ENCODE measurements at places on chromosomes 7 and 10.
A peak's percentile ranks its signal among the peaks of the same experiment; 100 is the strongest.

- DNase-seq, result no peak
Observed at GRCh38 chr10:132837905-132838304, 52.0 kb upstream of the NKX6-2 start.

- no peak for DNase-seq
Observed at GRCh38 chr10:36730316-36730715, 395.1 kb upstream of the ANKRD30A start.

DNA sequence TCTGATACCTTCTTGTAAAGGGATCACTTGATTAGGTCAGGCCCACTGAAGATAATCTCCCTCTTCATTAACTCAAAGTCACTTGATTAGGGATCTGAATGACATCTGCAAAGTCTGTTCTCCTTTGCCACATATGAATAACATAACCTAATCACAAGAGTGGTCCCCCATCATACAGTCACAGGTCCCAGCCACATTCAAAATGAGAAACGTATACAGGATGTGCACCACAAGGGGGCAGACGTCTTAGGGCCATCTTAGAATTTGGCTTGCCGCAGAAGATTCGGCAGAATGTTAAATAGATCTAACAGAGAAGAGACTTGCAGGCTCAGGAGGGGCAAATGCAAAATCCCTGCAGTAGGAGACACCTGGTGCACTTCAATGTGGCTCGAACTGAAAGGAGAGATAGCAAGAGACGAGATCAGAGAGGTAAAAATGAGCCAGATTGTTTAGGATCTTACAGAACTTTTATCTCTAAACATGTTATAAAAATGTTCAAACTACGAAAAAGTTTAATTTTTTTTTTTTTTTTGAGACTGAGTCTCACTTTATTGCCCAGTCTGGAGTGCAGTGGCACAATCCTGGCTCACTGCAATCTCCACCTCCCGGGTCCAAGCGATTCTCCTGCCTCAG lies 10.4 kb upstream of the SMC3 start:
- no peak for DNase-seq

DNA sequence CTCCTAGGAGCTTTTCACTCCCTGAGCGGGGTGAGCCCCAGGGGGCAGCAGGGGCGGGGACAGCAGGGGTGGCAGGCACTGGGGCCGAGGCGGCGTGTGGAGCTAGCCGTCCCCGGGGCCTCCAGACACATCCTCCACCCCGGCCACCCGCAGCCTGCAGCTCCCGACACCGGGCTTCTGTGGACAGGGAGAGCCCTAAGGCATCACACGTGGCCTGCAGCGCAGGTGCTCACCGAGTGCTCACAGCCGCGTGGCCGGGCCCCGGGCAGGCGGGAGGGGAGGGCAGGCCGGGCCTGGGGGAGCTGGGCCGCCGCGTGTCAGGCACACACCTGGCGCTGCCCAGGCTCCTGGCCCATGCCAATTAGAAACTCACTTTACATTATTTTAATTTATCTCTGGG lies 51.4 kb downstream of the MICALL2 start:
- DNase-seq, result no peak

- no peak for DNase-seq
Observed at GRCh38 chr10:24982319-24983112, 30.1 kb upstream of the PRTFDC1 start.

DNA sequence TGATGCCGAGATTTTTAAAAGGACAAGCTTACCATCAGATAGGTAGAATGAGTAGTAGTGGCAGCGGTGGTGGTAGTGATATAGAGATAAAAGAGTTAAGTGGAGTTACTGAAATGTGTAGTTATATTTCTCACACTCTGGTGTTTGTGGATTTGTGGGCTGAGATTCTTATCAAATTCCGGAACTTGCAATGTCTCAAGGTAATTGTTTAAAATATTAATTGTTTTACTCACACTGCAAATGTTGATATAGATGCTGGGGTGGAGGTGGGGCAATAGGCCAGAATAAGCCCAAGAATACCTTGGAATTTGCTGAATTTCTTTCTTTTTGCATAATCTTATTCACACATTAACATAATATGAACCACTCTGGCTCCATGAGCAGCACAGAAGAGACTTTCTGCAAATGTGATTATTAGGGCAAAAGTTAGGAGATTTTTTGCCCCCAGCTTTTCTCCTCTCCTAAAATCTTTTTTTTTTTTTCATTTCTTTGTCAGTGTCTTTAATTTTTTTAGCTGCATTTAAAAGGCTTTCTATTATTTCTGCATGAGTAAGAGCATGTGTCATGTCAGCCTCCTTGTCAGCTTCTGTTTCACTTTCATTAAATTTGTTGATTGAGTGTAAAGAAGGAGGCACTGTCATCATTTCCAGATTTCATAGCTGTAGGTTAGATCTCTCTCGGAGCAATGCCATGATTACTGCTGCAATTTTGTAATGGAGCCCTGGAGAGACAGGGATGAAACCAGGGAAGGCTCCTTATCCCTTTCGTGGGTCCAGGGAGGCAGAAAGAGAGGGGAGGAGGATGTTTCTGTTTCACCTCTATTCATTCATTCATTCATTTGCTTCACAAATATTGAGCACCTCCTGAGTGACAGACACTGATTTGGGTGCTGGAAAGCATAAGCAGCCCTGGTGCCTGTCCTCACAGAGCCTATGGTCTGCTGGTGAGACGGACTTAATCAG lies 13.1 kb upstream of the SGMS1 start:
- DNase-seq, result no peak

GRCh38 chr7:844043-844442 lies 11.8 kb downstream of the SUN1 start:
- DNase-seq, result no peak

- DNase-seq, result peak; percentile 84
Observed at GRCh38 chr7:1919539-1920265, 249.6 kb downstream of the ELFN1 start.

DNA sequence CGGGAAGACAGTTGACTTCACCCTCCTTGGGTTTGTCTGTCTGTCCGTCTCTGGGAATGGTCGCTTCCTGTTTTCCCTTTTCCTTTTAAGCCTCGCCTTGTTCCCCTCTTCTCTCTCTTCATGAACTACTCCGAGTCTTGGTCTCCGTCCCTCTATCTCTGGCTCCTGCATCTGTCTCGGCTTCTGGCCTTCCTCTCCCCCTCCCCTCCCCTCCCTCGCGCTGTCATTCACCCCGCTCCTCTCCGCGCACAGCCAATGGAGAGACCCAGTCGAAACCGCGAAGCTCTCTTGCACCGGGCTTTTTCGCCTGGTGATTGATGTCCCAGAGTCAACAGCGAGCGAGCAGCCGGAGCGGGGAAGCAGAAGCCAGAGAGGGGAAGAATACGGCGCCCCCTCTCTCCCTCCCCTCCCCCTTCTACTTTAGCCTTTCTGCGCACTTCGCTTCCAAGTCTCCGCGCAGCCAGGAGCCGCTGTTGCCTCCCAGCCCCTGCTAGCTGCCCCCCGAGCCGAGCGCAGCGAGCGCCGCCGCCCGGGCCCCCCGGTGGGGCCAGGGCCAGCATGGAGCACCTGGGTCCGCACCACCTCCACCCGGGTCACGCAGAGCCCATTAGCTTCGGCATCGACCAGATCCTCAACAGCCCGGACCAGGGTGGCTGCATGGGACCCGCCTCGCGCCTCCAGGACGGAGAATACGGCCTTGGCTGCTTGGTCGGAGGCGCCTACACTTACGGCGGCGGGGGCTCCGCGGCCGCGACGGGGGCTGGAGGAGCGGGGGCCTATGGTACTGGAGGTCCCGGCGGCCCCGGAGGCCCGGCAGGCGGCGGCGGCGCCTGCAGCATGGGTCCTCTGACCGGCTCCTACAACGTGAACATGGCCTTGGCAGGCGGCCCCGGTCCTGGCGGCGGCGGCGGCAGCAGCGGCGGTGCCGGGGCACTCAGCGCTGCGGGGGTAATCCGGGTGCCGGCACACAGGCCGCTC lies at the start of gene TLX1:
TLX1 (plus strand) TSS at position 317 of the 978 bp plus-strand sequence; CDS start at position 559, 242 bp downstream.
- DNase-seq, result no peak

DNA sequence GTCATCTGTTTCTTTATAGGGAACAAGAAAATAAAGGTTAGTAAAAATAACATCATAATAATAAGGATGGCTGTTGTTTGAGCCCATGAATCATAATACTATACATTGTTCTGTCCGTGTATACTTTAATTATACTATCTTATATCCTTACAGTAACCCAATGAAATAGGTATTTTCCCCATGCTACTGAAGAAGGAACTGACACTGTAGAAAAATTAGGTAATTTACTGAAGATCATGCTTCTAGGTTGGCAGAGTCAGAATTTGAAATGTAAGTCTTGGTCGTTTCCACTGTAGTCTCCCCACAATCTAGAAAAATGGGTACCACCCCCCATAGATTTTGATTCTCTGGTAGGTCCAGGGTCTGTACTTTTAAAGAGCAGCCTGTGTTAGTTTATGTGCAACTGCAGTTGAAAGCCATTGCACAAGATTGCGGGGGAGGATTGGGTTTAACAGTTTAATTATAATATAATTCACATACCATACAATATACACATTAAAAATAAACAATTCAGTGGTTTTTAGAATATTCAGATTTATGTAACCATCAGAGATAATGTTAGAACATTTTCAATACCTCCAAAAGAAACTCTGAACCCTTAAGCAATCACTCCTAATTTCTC lies 47.7 kb downstream of the SHOC2 start:
- no peak for DNase-seq

GRCh38 chr7:99218406-99219184 lies 10.7 kb upstream of the KPNA7 start:
- DNase-seq, result no peak

DNA sequence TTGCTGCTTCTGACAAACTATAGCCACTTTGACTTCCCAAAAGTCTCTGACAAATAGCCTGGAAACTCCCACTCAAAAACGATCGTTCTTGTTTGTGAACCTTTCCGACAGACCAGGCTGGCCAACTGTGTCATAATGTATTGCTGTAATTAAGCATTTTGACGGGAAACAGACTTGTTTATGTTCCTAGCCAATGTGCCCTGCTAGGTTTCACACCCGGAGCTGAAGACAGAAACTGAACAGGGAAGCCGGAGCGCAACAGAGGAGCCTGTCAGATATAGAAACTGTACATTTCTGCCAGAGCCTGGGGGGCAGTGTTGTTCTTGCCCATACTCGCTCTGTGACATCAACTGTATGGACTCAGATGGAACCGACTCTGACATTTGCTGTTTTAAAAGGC lies 55.3 kb upstream of the C7orf33 start:
- peak; percentile 9 for DNase-seq

- no peak for DNase-seq
Observed at GRCh38 chr7:50331564-50332208, 27.2 kb downstream of the IKZF1 start.

DNA sequence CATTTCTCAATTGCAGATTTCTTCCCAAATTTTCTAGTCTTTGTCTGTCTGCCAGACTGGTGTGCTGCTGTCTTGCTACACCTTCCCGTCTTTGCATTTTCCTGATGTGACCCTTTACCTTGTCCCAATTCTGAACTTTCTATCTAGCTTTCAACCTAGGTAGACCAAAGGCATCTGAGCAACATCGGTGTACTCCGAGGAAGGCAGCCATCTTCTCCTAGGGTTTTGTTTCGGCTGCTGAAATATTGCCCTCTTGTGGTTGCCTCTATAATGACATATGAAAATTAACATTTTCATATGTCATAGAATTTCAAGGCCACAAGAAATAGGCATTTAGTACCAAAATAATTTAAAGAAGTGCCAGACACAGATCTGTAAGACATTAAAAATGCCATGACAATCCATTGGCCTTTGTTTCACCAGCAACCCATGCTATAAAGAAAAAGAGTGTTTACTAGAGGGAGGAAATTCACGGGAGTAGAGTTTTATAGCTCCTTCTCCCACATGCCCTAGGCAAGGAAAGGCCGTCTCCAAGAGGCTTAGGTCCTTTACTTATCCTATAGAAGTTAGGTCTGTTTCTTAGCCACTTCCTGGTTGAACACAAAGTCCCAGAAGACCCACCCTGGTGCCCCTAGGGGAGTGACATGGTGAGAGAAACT lies 23.4 kb downstream of the OR9A2 start:
- DNase-seq, result peak; percentile 34

DNA sequence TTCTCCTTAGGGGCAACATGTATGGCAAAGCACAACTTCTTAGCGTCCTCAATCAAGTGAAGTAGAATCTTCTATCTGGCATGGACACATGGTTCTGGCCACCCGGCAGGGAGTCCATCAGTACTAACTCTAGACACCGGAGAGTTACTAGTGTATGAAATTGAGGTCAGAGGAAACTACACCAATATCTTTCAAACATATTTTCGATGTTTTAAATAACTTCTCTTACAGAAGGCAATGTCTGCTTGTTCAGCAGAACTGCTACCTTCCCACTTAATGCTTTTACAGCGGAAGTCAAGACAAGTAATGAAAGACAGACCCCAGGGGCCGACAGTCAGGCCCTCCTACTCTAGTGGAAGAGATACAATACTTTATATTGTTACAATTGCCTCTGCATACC lies 89.9 kb downstream of the RNF216 start:
- DNase-seq, result no peak

DNA sequence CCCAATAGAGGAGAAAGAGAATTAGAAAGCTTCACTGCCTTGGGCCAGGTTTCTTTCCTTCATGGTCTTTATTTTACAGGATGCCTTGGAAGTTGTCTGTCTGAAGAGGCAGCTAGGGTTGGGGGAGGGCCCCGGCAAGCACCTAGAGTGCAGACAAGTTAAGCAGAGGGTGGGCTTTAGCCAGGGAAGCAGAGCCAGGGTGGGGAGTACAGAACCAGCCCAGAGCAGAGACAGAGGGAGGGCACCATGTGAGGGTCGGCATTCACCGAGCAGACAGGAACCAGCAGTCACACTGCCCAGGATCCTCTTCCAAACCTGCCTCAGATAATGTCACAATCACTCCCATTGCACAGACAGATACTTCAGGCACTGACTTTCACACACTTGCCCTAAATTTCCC lies 75.9 kb downstream of the ADARB2 start:
- DNase-seq, result no peak

- no peak for DNase-seq
Observed at GRCh38 chr7:30157204-30157603, 22.4 kb downstream of the MTURN start.

GRCh38 chr10:25600651-25601050 lies 333.4 kb upstream of the MYO3A start:
- DNase-seq, result no peak

DNA sequence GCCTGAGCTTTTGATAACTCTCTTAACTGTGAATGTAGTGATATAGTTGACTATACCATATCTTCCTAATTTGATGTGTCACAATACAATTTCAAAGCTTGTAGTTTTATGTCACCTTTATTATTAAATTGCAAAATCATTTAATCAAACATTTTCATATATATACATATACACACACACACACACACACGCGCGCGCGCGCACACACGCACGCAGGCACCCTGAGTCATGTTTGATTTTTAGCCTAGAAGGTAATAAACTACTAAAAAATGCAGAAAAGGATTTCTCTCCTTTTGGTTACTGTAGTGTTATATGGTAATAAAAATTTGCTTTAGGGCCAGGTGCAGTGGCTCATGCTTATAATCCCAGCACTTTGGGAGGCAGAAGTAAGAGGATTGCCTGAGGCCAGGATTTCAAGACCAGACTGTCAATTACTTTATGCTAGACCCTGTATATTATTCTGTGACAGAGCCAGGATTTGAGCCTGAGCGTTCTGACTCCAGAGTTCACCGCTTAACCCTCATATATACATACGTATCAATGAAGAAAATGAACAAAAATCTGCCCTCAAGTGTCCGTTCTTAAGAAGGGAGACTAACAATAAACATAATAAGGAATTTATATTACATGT lies 89.6 kb downstream of the PODXL start:
- DNase-seq, result no peak

All from globus pallidus (tissue), 1 donor.